ENCODE measurements at places on chromosomes 2 and 18.

GRCh38 chr2:159427048-159427447 lies 140.5 kb upstream of the WDSUB1 start:
- no peak for DNase-seq

- DNase-seq = no peak
These were observed 4.9 kb upstream of the DRC1 start for GRCh38 chr2:26396734-26397298.

DNA sequence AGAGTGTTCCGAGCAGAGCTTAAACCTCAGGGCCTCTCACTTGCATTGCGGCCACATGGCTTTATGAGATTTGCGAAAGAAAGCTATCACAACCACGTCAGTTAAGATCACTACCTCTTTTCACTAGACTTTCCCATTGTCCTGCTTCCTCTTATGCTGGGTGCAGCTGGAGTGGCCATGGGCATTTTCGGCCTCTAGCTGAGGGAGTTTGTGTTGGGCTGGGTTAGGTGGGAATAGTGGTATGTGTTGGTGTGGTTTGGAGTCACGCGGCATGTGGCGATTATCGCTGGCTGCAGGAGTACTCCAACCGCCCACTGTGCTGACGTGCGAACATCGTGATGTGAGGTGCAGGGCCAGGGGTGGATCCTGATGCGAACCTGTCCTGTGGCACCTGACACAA lies 27.1 kb downstream of the RALB start:
- DNase-seq = no peak

DNA sequence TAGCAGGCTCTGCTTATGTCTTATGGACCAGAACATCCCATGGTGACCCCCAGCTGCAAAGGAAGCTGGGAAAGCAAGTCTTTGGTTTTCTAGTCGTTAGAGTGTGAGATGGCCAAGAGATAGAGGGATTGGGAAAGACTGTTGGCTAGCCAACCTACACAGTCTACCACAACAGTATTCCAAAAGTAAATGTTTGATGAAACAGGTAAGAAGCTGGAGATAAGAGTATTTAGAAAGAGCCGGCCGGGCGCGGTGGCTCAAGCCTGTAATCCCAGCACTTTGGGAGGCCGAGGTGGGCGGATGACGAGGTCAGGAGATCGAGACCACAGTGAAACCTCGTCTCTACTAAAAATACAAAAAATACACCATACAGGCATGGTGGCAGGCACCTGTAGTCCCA lies 124.4 kb downstream of the GALNT1 start:
- DNase-seq = no peak

- DNase-seq = no peak
These were observed 132.3 kb downstream of the UXS1 start for GRCh38 chr2:106061611-106062349.

DNA sequence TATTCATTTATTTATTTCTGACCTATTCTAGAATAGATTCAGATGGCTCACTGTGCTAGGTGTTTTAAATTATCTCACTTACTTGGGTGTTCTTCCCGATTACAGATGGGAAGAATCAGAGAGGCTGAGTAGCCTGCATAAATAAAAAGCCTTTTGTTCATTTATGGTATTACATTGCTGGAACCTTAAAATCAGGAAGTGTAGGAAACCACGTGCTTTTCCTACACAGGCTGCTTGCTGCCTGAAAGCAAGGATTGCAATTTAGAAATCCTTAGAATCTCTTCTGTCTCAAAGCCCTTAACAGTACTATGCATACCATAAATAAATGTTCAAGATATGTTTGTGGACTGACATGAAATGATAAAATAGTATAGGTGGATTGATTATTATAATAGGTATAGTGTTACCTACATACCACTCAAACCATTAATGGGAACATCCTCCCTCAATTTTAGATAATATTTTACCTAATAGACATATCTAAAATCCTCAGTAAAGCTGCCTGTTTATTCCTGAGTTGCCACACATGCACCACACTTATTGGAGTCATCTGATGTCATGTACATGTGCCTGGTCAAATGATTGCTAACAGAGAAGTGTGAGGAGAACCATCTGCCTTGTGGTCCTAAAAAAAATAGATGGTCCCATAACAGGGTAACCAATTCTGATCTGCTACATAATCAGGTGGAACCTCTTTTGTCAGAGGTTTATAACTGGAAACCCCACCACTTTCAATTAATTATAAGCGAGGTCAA lies 73.5 kb upstream of the C2orf15 start:
- no peak for DNase-seq

GRCh38 chr18:23586249-23587196 lies at the start of gene NPC1:
TSS of gene NPC1 (minus strand) at chr18:23586506. CDS start at chr18:23586343, 163 bp downstream.
- DNase-seq = peak; percentile 90

- DNase-seq = no peak
These were observed 45.7 kb upstream of the CUL3 start for GRCh38 chr2:224630659-224631550.

GRCh38 chr2:128808462-128809258 lies 490.0 kb upstream of the HS6ST1 start:
- DNase-seq = no peak

DNA sequence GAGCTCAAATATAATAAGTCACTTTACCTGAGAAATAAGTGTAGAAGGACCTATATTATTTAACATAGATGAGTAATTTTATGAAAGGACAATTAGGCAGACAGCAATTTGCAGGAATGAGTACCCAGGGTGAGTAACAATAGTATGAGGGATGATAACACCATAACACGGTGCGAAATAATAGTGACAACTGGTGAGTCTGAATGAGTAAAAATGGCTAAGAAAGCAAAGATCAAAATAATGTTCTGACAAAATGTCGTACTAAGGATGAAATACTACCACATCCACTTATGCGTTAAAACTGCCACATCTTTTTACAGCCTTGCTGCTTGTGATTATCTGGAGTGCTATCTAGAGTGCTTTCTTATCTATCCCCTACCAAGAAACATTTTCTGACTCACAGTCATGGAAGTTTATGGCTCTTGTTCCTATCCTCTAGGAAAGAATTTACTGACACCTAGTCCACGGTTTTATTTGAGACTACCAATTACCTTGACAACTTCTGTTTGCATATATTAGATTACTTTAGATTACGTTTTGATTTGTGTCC lies 929.7 kb downstream of the LRP1B start:
- DNase-seq = no peak

GRCh38 chr2:1884933-1885580 lies 140.7 kb upstream of the PXDN start:
- no peak for DNase-seq

GRCh38 chr18:62360805-62361204 lies 35.7 kb downstream of the TNFRSF11A start:
- DNase-seq = no peak

DNA sequence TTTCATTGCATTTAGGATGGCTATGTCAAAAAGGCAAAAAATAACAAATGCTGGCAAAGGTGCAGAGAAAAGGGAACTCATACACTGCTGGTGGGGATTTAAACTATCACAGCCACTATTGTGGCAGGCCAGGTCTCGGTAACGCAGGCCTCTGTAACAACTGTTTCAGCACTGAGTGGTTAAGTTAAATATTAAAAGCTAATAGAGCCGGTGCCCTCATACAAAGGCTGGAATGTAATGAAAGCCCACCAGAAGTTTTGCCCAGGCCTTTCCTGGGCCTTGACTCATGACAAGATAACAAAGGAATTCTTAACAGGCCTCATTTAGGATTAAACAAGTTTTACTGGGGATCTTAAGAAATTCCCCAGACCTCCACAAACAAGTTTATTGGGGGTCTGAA lies 10.7 kb downstream of the MERTK start:
- DNase-seq = no peak

GRCh38 chr2:164388511-164388910 lies 232.8 kb downstream of the GRB14 start:
- no peak for DNase-seq

DNA sequence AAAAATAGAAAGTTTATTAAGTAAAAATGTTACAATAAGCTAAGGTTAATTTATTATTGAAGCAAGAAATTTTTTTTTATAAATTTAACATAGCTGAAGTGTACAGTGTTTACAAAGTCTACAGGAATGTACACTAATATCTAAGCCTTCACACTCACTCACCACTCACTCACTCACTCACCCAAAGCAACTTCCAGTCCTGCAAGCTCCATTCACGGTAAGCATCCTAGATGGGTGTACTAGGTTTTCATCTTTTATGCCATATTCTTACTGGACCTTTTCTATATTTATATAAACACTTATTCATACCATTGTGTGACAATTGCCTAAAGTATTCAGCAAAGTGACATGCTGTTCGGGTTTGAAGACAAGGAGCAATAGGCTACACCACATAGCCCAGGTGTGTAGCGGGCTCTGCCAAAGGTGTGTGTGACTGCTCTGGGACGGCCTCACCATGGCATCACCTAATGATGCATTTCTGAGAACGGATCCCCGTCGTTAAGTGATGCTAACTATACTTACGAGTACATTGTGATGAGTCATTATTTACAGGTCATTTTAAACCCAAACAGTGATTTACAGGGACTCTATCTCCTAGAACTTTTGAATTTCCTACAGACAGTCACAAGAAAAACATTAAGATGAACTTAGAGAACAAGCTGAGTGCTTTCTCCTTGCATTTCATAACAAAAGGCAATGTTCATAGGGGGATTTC lies 76.3 kb upstream of the ID2 start:
- no peak for DNase-seq

GRCh38 chr18:22174341-22175145 lies 5.2 kb downstream of the GATA6 start:
- DNase-seq = no peak

- no peak for DNase-seq
These were observed 214.4 kb upstream of the EPAS1 start for GRCh38 chr2:46082531-46083485.

DNA sequence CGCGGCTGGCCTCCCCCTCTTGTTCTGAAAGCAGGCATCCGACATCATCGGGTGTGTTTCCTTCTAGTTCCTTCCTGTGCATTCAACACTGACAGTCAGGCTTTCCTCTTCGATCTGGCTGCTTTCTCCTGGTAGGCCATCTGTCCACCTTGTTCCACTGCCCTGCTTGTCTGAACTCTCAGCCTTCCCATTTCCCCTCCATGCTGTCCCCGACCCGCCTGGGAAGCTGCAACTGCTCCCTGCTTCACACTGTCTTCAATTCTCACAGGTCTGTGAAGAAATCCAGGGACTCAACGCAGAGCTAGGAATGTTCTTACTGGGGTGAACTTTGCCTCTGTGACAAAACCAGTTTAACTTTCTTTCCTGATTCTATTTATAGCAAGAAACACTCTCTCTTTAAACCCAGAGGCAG lies 43.0 kb downstream of the KIF3C start:
- no peak for DNase-seq

GRCh38 chr2:80643598-80643997 lies 339.0 kb upstream of the LRRTM1 start:
- DNase-seq = no peak

GRCh38 chr18:79355433-79356335 lies 40.0 kb upstream of the NFATC1 start:
- DNase-seq = no peak

- DNase-seq = no peak
These were observed 298.0 kb downstream of the ZNF407 start for GRCh38 chr18:74895686-74896085.

GRCh38 chr2:174617718-174618117 lies 20.1 kb upstream of the WIPF1 start:
- DNase-seq = no peak

DNA sequence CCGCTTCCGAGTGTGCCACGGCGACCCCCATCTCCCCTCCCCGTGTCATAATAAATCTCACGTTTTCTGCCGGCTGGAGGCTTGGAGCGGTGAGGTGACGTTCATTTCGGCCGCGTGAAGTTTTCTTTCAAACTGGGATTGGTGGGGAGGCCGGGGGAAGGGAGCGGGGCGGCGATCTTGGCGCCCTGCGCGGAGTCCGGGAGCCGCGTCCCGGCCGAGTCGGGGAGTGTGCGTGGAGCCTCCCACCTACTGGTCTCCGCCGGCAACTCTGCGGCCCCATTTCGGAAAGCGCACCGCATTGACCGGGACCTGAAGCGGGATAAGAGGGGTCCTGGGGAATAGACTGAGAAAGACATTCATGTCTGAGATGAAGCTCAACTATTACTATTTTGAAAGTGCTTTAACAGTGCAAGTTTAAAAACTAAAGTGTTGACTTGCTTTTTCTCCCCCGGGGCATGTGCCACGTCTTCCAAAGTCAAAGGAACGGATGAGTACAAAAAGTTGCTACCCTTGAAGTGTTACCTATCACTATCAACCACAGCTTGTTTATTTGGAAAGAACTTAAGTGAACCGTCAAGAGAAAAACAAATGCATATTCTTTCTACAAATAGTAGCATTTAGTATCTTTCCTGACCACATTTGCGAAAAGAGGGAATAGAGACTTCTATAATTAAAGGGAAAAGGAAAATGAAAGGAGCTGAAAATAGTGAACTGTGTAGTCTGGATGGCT lies 818 bp upstream of the IKZF2 start:
- peak; percentile 30 for DNase-seq

- no peak for DNase-seq
These were observed 54.5 kb downstream of the ACSL3 start for GRCh38 chr2:222915092-222915957.

GRCh38 chr2:128441341-128442052 lies 122.8 kb upstream of the HS6ST1 start:
- DNase-seq = no peak

- no peak for DNase-seq
These were observed 8.8 kb downstream of the RALB start for GRCh38 chr2:120261387-120262006.

- no peak for DNase-seq
These were observed 27.5 kb upstream of the FAHD2A start for GRCh38 chr2:95374921-95375471.

DNA sequence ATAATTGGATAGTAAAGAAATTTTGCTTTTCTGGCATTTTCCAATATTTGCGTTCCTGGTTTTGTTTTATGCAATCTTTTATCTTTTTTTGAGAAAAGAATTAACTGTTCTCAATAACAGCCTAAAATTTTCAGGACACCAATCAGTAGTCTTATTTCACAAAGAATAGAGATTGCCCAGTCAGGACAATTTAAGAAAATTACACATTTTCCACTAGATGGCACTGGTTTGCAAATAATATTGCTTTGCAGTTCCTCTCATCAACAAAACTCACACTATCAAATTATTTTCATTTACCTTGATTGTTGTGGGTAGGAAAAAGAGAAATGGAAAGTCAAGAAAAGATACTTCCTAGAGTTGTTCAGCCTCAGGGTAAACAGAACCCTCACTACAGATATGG lies 2.4 kb upstream of the RBM45 start:
- no peak for DNase-seq

- DNase-seq = no peak
These were observed 210.5 kb downstream of the OTX1 start for GRCh38 chr2:63261137-63261621.

GRCh38 chr2:32711219-32711618 lies 83.4 kb downstream of the TTC27 start:
- DNase-seq = no peak

GRCh38 chr2:168426861-168427260 lies 29.2 kb upstream of the CERS6 start:
- no peak for DNase-seq

GRCh38 chr2:230205034-230205433 lies 14.8 kb downstream of the SP110 start:
- no peak for DNase-seq

DNA sequence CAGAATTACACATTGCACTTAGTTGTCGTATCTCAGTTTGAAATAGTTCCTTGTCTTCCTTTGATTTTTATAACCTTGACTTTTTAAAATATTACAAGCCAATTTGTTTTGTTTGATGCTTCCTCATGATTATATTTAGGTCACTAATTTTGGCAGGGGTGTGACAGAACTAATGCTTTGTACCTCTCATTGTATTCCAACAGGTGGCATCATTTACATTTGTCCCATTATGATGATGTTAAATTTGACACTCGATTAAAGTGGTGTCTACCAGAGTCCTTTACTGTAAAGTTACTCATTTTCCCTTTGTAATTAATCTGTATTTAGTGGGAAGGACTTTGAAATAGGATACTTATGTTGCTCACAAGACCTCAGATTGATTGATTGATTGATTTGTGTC lies 21.5 kb upstream of the MFSD2B start:
- DNase-seq = no peak

Measured in activated gamma-delta T cell (primary cell).